AML-193 (cell line): ENCODE measurements at places on chromosomes 1 and 21.

- no peak for DNase-seq
These were observed 24.1 kb upstream of the CNN3 start for GRCh38 chr1:94951046-94951445.

DNA sequence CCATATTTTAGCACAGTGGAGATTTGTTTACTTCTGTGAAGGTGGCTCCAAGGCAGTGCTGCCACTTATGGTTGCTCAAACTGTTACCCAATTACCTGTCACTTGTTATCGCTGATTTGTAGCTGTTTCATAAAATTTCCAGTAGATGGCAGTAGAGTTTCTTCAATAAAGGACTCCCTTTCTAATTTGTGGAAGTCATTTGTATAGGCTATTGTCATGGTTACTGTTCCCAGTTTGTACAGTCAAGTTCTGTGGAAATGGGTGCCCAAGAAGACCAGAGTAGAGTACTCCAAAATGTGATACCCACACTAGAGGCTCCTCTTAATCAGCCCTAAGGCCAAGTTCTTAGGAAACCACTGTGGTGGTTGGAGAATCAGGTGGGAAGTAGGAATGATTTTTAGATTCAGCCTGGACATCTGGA is 186.1 kb downstream of the CLEC20A start:
- DNase-seq = peak; percentile 87

DNA sequence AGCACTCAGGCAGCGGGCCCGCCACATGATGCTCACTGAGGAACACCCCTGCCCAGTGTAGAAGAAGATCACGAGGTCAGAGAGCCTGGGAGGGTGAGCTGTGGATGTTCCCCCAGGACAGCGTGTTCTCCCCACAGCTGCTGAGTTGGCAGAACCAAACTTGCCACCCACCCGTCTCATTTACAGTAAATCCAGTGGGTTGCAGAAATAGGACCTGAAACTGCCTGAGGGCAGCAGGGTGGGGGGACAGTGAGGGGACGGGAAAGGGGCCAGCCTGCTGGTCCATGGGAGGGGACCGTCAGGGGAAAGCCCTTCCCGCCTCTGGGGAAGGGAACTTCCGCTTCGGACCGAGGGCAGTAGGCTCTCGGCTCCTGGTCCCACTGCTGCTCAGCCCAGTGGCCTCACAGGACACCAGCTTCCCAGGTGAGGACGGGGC is at the start of gene C1QB:
C1QB (plus strand) TSS at position 356 of the 436 bp plus-strand sequence. CDS start 6,227 bp downstream, outside the sequence.
- no peak for DNase-seq

DNA sequence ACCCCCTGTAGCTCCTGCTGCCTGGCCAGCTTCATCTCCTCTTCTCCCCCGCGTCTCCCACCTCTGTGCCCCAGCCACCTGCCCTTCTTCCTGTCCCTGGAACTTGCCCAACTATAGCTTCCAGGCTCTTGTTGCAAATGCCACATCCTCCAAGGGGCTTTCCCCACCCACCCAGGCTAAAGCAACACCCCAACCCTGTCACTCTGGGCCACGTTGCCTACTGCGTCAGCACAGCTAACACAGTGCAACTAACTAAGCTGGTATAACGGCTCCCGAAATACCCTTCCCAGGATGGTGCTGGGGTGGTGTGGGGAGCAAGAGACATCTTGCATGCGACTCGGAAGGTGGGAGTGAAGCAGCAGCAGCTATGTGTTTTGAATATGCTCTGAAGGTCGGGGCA is 19.7 kb downstream of the CAMK2N1 start:
- DNase-seq = no peak

DNA sequence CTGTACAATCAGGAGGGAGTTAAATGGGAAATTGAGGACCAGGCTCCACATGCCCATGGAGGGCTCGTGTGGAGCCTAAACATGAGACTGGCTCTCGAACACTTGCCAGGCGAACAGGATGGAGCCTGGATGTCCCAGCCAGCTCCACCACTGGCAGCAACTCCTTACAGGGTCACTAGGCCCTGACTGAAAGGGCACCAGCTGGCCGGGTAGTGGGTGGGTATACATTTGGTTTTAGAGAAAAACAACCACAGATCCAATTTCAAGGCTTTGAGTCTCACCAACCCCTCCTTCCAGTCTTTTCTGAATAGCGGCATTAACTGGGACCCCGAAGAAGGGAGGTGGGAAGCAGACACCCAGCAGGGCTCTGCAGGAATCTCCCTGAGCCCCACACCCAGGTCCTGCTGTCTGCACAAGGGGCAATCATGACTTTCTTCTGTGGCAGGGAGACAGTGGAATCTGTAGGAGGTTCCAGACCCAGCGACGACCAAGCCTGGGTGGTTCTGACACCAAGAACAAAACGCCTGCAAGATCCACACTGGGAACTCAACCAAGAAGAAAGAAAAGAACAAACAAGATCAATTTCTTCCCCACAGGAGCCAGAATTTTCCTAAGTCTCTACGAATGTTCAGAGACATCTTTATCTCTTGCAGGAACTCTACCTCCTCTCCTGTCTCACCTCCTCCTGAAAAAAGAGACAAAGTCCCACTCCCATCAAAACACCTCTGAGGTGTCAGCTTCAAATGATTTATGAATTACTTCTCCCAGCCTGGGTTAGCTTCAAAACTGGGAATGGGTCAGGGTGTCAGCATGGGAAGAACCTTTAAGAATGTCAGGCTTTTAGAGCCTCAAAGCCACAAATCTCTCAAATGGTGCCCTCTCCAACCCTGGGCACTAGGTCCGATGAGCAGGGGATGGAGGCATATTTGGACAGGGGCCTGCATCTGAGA is 26.5 kb upstream of the SRP9 start:
- DNase-seq = no peak

DNA sequence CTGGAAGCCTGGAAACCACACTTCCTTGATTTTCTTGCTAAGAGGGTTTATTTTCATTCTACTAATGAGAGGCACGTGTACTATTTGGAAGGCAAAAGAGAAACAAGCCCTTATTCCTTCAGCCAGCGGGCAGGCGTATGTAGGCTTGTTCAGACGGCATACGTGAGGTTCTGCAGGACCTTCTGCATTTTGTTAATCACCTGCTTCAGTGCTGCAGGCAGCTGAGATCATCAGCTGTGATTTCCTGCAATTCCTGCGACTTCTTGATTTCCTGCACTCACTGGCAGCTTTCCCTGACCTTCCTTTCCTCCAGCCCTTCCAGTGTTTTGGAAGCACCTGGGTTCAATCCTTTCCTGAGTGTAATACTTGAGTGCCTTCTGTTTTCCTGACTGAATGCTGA is 43.4 kb downstream of the TSNAX start:
- no peak for DNase-seq

- no peak for DNase-seq
These were observed 74.3 kb upstream of the COG2 start for GRCh38 chr1:230568008-230568407.

DNA sequence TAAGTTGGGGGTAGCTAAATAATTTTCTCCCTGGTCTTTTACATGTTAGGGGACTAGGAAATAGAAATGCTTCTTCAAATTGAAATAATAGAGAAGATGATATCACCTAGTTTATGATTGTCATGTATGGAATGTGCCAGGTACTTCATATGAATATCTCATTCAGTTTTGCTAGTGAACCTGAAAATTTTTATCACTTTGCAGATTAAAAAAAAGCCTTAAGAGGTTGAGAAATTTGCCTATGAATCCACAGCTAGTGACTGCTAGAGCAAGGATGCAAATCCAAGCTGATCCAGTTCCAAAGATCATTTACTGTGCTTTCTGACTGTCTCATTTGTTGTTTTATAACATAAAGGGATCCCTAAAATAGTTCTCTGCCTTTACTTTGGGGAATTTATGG is 24.7 kb downstream of the RNF2 start:
- DNase-seq = no peak

GRCh38 chr21:16034446-16035190 is 304.8 kb downstream of the USP25 start:
- no peak for DNase-seq

DNA sequence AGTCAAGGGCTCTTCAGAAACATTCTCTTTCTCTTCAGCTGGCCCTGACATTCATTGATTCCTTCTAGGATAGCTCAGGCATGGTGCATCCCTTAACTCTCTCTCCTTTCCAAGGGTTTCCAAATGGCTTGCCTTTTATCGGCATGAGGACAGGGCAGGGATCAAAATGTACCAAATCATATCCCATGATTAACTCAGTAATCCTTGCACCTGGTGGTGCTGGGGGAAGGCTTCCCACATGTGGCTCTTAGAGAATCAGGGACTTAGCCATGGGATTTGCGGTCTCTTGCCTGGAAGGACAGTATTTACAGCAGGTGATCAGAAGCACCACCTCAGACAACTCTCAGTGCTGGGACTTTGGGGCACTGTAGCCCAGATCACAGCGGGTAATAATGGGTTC is 46.2 kb upstream of the EDEM3 start:
- DNase-seq = no peak

DNA sequence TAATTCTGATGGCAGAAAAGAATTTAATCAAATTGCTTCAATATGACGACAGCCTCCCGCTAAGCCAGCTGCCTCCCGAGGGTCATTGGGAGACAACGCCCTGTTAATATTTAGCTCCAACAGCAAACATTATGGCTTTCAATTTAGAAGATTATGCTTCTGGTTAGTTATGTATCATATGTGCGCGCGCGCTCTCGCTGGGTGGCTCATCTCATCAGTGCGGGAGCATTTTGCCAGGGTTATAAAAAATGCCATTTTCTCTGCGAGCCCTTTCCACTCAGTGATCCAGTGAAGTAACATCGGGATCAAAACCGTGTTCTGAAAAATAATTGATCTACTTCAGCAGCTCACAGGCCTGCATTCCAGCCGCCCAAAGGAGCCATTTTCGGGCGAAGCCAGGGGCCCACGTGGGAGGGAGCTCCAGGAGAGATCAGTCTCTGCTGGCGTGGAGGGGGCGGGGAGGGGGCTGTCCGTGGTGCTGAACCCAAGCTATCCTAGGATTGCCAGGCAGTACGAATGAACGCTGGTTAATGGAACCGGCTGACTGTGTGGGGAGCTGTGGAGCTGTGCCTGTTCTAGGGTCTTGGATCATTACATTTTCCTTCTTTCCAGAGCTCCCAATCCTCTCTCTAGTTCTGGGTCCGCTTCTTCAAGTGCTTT is 219.1 kb upstream of the ZC3H12A start:
- DNase-seq = no peak

DNA sequence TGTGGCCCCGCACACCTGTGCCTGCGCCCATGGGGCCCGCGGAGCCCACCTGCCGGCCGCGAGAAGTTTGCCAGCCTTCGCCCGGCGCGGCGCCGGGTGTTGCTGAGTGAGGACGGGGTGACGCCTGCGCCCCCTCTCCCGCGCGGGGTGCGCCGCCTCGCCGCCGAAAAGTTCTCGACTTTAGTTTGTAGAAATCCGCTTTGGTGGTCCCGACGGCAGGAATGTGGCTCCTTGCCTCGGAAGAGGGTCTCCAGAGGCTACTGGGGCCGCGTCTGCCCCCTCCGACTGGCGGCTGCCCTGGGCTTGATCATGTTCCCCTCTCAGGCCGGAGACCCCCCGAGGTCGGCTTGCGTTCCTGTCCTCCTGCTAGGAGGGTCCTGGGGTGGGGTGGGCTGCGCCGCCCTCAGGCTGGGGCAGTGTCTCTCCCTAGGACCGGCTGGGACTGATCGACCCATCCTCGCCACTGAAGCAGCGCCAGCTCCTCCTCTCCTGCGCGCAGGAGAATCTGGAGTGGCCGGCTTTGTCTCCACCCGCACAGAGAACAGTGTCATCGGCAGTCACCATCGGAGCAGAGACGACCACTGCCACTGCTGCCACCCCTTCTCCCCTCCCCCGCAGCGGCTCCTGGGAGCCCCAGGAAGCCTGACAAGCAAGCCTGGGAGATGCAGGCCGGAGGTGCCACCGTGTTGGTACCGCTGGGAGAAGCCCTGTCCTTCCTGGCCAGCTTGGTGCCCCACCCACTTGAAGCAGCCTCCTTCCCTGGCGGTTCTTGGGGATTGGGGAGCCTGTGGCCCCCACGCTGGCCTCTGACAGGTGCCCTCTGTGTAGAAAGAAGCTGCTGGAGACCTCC is 553 bp upstream of the SLC30A2 start:
- no peak for DNase-seq

DNA sequence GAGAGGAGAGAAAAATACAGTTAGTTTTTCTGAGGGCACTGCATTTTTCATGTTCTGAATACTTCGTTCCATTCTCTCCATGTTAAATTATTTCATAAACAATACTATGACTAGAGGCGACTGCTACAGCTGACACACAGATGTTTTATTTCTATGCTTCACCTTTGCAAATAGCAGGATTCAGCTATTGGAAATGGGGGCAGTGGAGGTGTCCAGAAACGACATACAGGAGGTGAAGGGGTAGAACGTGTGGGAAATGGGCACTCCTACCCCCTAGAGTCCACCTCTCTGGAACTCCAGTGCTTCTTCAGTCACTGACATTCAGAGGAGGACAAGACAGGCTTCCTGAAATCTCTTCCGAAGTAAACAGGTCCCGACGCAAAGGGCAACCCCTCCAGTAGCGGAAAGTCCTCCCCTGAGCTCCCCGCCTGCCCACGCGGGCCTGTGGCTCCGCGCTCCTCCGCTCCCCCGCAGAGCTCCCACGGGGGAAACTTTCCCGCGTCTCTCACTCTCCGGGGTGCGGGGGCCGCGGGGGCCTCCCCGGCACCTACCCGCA is 480 bp downstream of the DPYD start:
- DNase-seq = no peak

- no peak for DNase-seq
These were observed 3.1 kb downstream of the NUAK2 start for GRCh38 chr1:205318231-205318991.

DNA sequence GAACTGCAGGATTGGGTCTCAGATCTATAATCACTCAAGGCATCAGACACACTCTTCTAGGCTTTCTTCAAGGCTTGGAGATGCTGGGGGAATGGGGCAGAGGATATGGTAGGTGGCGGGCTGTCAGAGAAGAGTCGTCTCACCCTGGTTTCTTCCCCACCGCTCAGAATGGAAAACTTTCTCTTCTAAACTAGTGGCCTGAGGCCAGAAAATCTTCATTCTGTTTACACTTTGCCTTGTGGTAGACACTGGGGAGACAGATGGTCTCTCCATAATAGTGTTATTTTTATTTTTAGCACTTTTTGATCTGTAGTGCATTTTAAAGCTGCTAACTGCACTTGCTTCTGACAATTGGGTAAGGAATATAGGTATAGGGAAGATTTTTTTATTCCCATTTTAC is 2.6 kb downstream of the PRELP start:
- DNase-seq = no peak

DNA sequence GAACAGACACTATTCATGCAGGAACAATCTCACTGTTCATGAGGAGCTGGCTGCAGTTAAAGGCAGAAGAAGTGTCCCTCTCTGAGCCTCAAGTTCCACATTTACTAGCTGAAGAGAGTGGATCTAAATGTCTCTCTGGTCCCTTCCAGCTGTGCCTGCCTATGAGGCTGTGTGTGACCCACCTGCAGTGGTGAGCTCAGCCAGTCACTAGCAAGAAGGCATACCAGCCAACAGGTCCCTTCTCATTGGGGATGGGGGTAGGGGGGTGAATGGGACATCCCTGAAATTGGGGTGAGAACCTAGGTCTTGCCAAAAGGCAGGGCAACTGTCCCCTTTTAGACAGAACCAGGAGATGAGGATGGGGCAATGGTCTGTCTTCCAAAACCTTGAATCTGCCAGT is 13.6 kb downstream of the RD3 start:
- DNase-seq = no peak

GRCh38 chr1:71285529-71285928 is 204.7 kb upstream of the ZRANB2 start:
- DNase-seq = no peak

GRCh38 chr1:178509414-178510007 is 3.4 kb upstream of the TEX35 start:
- no peak for DNase-seq
